Bronchus fibroblast of lung (primary cell): ENCODE measurements at places on chromosomes 6 and 20. TPM values are rescaled to one million over a fixed set of nuclear protein-coding genes. Genes with fewer than 3 reads are reported as not detected.

Gene IL20RA
- 0.17 and 0.45 TPM in 2 replicates for total RNA-seq

Gene TP53TG5
- not detected in 2 replicates for total RNA-seq

Gene FNDC1
- total RNA-seq: 0.15 and 0.17 TPM in 2 replicates

Gene SAPCD1
- 3.2 and 5.8 TPM in 2 replicates for total RNA-seq

Gene SCUBE3
- 0.17 and 0.30 TPM in 2 replicates for total RNA-seq

Gene BTNL2
- total RNA-seq: not detected in 2 replicates

Gene IYD
- total RNA-seq: not detected in 2 replicates

Gene RUNX2
- total RNA-seq: 8.6 and 9.2 TPM in 2 replicates

Gene CLDN20
- total RNA-seq: not detected in 2 replicates

Gene ULBP3
- 15.9 and 18.5 TPM in 2 replicates for total RNA-seq

Gene NKAIN4
- not detected in 2 replicates for total RNA-seq

Gene MEI4
- not detected in 2 replicates for total RNA-seq

Gene HLA-DQA2
- not detected in 2 replicates for total RNA-seq

Gene ANKRD6
- 0.59 and 0.84 TPM in 2 replicates for total RNA-seq

Gene ENPP4
- 0.59 and 0.84 TPM in 2 replicates for total RNA-seq

Gene SLC17A2
- total RNA-seq: not detected in 2 replicates

Gene ENPP3
- total RNA-seq: under 0.01 and 1.5 TPM in 2 replicates

Gene SPATA2
- 3.0 TPM in 2 replicates for total RNA-seq

Gene BHLHE23
- not detected in 2 replicates for total RNA-seq

Gene TFAP2A
- not detected in 2 replicates for total RNA-seq

Gene LPA
- total RNA-seq: not detected in 2 replicates

Gene PDYN
- not detected in 2 replicates for total RNA-seq

Gene CCN6
- under 0.01 TPM in 1 of 2 replicates, not detected in the other for total RNA-seq

Gene SIRPB2
- total RNA-seq: not detected in 2 replicates

Gene BMP5
- total RNA-seq: 1.9 and 2.0 TPM in 2 replicates

Gene TMEM217
- 0.30 TPM in 1 of 2 replicates, not detected in the other for total RNA-seq

Gene HLA-DQA1
- total RNA-seq: not detected in 2 replicates

Gene PHACTR1
- 0.34 and 2.5 TPM in 2 replicates for total RNA-seq

Gene BPI
- not detected in 2 replicates for total RNA-seq

Gene ATRN
- total RNA-seq: 14.3 and 14.4 TPM in 2 replicates

Gene TMEM200A
- 3.4 and 4.2 TPM in 2 replicates for total RNA-seq
